Activated T-cell treated with anti-CD3 and anti-CD28 coated beads, Interleukin-2, amount 50 U/mL, for 48 hours (primary cell): ENCODE measurements at places on chromosomes 12 and 14.

DNA sequence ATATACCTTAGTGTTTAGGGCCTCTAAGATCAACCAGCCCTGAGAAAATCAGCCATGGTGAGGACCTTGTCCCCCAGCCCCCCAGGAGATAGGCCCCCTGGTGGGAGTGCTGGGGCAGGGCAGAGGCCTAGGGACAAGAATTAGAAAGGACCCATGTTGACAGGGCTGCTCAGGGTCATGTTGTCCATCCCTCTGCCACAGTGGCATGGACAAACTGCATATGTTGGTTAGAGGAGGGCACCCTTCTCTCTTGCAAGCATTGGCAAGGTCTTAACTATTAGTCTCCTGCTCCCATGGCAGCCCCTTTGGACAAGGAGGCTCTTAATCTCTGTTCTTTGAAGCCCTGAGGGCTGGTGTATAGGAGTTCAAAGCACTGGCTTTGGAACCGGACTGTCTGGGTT, 755 bp upstream of the PTPN6 start:
- peak; percentile 65 for DNase-seq

DNA sequence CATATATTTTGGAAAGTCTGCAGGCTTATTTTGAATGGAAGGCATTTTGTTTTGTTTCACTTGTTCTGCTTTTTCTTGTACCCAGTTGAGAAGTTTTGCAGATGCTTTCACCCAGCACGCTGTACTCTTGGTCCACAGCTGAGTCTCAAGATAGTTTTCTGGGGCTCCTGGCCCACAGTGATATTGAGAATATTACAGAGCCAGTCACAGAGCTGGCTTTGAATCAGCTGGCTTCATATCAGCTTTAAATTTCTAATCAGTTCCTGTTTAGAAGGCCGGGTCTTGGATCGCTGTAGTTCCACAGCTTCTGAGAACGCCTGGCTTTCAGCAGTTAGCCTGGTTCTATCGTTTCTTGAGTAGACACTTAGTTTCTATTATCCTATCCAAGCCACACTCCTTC, 32.5 kb upstream of the PARP11 start:
- DNase-seq = no peak

GRCh38 chr12:76255692-76256091, 92.5 kb downstream of the BBS10 start:
- no peak for DNase-seq

GRCh38 chr12:11693601-11694000, 44.1 kb downstream of the ETV6 start:
- no peak for DNase-seq

DNA sequence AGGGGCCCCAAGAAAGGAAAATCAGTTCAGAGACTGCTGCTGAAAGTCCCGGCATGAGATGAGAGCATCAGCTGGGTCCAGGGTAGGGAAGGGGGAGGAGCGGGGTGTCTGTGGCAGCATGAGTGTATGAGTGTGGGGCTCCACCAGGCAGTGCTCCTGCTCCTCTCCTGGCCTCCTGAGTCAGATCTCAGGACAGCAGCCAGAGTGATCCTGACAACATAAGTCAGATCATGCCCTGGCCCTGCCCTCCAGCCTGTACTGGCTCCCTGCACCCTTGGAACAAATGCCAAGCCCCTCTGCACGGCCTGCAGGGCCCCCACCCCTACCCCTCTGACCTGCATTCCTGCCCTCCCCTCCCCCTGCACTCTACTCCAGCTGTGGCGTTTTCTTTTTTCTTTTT, 24.2 kb upstream of the LRP1-AS start:
- DNase-seq = no peak

DNA sequence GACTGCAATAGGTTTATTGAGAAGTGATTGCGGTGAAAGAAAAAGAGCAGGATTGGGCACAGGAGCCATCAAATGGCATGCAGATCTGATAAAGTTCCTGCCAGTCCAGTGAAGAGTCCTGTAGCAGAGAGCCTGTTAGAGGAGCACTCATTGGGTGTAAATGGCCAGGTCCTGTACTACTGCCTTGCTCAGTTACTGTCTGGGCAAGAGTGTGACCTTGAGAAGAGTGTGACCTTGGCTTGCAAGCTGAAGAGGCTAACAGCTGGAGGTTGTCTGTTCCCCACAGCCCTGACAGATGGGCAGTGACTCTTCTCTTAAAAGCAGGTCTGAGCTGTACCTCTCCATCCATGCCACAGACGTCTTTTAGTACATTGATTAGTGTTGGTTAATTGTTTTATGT, 148.6 kb upstream of the SLC38A2 start:
- no peak for DNase-seq

GRCh38 chr12:15979096-15980092, 68.3 kb downstream of the DERA start:
- DNase-seq = no peak

DNA sequence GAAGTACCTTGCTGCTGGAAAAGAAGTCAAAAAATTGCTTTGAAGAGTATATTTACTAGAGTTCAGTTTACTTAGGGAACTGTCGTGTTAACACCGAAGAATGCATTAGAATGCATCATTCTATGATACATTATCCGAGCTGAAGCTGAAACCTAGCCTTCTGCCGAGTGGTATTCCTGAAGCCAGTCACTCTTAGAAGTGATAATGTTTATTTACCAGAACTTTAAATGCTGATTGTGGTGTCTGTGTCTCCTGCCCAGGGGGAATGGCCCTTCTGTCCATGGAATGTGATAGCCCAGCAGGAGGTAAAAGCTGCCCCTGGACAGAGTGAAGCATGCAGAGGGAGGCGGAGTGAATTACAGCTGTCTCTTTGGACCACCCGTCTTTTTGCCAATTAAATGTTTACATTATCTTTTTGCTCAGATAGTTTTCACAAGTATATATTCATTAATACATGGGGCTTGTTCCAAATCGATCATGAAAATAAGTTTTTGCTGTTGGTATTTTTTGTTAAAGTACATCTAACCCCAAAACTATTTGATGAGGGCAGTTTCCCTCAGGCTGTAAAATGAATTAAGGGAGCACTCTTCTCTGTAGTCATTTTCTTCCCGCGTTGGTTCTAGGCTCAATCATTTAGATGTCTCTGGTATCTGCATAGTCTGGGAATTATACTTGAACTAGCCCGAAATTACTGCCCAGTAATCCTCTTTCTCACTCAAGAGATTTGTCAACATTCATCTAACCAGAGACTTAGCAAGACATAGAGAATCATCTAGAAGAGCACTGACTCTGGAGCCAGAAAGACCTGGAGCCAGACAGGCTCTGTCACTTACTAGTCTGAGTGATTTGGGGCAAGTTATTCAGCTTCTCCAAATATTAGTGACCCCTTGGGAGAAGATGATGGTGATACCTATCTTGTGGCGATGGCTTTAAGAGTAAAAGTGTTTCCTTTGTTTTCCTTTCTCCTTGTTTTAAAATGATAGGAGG, 147.6 kb downstream of the CRADD start:
- DNase-seq = no peak

DNA sequence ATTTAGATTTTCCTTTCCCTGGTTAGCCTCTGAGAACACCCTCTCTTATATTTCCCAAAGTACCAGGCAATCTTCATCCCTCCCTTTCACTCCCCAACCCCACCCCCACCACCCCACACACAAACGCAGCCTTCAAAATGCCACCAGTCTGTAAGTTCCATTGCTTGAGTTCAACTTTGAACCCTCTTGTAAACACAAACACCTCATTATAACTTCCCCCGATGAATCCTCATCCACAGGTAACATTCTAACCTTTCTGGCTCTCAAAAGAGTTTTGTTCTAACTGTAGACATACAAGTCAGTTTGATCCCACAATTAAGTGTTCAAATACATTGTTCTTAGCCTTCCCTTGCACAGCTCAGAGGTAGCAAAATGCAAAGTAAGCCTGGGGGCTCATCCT, 199.4 kb upstream of the FOXN3 start:
- DNase-seq = no peak

GRCh38 chr14:61747342-61747741, 14.9 kb upstream of the SNAPC1 start:
- DNase-seq = no peak

- no peak for DNase-seq
Measured at GRCh38 chr14:33432407-33433023, 493.8 kb downstream of the NPAS3 start.
